ENCODE measurements at places on chromosomes 6 and 20. TPM values are rescaled to one million over a fixed set of nuclear protein-coding genes. Genes with fewer than 3 reads are reported as not detected.

- no peak overlapping the region for H3K4me3 ChIP-seq
- no peak overlapping the region for H3K27ac ChIP-seq
- no peaks in the 10 kb centered on the region for H3K36me3 ChIP-seq
- no peak for DNase-seq
- H3K27me3 ChIP-seq = no peaks in the 10 kb centered on the region
These were observed 218.6 kb upstream of the ZFP64 start for GRCh38 chr20:52410182-52410647.

- DNase-seq = no peak
- H3K4me3 ChIP-seq = no peak overlapping the region
- H3K27ac ChIP-seq = no peak overlapping the region
- H3K27me3 ChIP-seq = no peaks in the 10 kb centered on the region
- no peaks in the 10 kb centered on the region for H3K4me1 ChIP-seq
These were observed 238.0 kb upstream of the MAN1A1 start for GRCh38 chr6:119587537-119587936.

GRCh38 chr6:39313526-39314272 is 520 bp downstream of the KCNK17 start:
- H3K27ac ChIP-seq = no peak overlapping the region
- no peak for DNase-seq
- no peaks in the 10 kb centered on the region for H3K36me3 ChIP-seq
- H3K4me3 ChIP-seq = no peak overlapping the region
- H3K4me1 ChIP-seq = no peaks in the 10 kb centered on the region
- H3K27me3 ChIP-seq = peaks cover 7% of the 10 kb centered on the region

GRCh38 chr6:160394654-160395035 is 46.5 kb downstream of the SLC22A3 start:
- peak overlapping the region; percentile 81 for H3K27ac ChIP-seq
- 0 out of 2 replicates have a peak overlapping the region, but pooled peaks have one; percentile 5 for H3K4me3 ChIP-seq
- peak; percentile 22 for DNase-seq
- H3K36me3 ChIP-seq = peaks cover 5% of the 10 kb centered on the region
- peaks cover 49% of the 10 kb centered on the region for H3K4me1 ChIP-seq

GRCh38 chr6:132265451-132266097 is 135.7 kb downstream of the MOXD1 start:
- no peak for DNase-seq
- no peaks in the 10 kb centered on the region for H3K27me3 ChIP-seq
- no peaks in the 10 kb centered on the region for H3K4me1 ChIP-seq
- no peak overlapping the region for H3K27ac ChIP-seq
- no peaks in the 10 kb centered on the region for H3K36me3 ChIP-seq
- H3K4me3 ChIP-seq = no peak overlapping the region

- no peak overlapping the region for H3K27ac ChIP-seq
- DNase-seq = no peak
- H3K27me3 ChIP-seq = no peaks in the 10 kb centered on the region
- no peaks in the 10 kb centered on the region for H3K4me1 ChIP-seq
- no peaks in the 10 kb centered on the region for H3K36me3 ChIP-seq
These were observed 88.9 kb upstream of the FBXL4 start for GRCh38 chr6:99036672-99037071.

- no peaks in the 10 kb centered on the region for H3K4me1 ChIP-seq
- H3K4me3 ChIP-seq = no peak overlapping the region
- H3K27ac ChIP-seq = no peak overlapping the region
These were observed 271.0 kb downstream of the PACRG start for GRCh38 chr6:162998777-162999176.

DNA sequence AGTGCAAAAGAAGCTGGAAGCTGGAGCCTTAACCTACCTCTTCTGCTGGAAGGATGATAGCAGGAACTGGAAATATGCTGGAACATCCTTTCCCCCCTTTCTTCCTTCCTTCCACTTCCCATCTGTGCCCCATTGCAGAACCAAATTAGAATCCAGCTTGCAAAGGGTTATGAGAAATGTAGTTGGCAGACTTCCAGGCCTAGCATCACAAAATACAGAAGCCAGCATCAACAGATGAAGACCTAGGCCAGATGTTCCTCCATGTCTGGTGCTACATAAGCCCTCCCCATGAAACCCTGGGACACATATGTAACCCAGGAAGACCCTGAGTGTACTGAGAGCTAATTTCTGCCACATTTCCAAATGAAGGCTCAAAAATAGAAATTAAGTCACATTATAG is 40.0 kb upstream of the TFAP2B start:
- no peak overlapping the region for H3K4me3 ChIP-seq
- no peaks in the 10 kb centered on the region for H3K4me1 ChIP-seq
- no peak for DNase-seq
- H3K36me3 ChIP-seq = no peaks in the 10 kb centered on the region
- no peak overlapping the region for H3K27ac ChIP-seq

GRCh38 chr6:65680232-65680631 is 26.8 kb downstream of the EYS start:
- no peaks in the 10 kb centered on the region for H3K4me1 ChIP-seq
- no peaks in the 10 kb centered on the region for H3K36me3 ChIP-seq
- H3K27ac ChIP-seq = no peak overlapping the region
- H3K4me3 ChIP-seq = no peak overlapping the region
- H3K27me3 ChIP-seq = no peaks in the 10 kb centered on the region
- no peak for DNase-seq

GRCh38 chr20:2118783-2119182 is 17.2 kb downstream of the STK35 start:
- DNase-seq = no peak
- H3K36me3 ChIP-seq = peaks cover 53% of the 10 kb centered on the region
- no peaks in the 10 kb centered on the region for H3K4me1 ChIP-seq
- no peaks in the 10 kb centered on the region for H3K27me3 ChIP-seq
- H3K27ac ChIP-seq = no peak overlapping the region

DNA sequence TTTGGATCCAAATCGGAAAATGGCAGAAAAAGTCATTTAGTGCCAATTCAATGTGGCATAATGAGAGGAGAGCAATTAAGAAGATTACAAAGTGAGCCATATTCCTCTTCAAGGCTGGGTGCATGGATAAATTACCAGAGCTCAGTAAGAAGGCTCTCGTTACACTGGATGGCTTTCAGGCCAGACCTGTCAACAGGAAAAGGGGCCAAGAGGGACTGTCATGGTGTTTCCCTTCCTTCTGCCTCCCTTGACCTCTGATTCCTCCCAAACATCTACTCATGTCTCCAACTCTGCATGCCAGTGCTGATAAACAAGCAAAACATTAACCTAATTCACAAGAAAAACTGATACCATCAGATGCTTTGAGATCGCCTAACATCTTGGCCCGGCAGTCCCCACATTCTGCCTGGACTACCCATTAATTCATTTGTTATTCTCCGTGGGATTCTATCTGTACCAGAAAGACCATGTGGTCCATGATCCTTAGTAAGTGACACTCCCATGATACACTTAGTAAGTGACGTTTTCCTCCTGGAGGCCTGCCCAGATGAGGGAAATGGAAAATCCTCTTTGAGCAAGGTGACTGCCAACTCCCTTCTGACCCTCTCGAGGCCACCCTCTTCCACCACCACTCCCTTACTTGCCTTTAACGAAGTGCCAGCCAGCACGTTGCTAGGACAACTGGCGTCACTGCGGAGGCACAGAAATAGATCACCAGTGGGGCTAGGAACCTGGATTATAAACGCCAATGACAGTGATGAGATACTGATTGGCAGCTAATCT is 239.2 kb downstream of the GMPR start:
- H3K36me3 ChIP-seq = peaks cover 2% of the 10 kb centered on the region
- DNase-seq = no peak
- H3K4me1 ChIP-seq = peaks cover 16% of the 10 kb centered on the region

DNA sequence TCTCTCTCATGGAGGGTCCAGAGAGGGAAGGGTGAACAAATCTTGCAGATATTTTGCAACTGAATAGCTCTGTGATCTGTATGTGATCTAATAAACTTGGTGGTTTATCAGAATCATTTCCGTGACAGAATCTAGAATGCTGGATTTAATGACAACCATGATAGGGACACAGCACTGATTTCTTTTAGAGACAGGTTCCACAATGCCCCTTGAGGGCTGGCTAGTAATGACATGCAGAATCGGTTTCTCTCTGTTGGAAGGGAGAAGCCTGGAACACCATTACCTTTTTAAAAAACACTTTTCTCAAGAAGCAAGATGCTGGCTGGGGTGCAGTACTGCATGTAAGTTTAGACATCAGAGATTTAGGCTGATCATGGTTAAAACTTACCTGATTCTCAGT is 313.4 kb downstream of the CDH26 start:
- H3K36me3 ChIP-seq = no peaks in the 10 kb centered on the region
- no peaks in the 10 kb centered on the region for H3K27me3 ChIP-seq
- DNase-seq = no peak
- no peaks in the 10 kb centered on the region for H3K4me1 ChIP-seq

- no peaks in the 10 kb centered on the region for H3K27me3 ChIP-seq
- no peak overlapping the region for H3K4me3 ChIP-seq
- no peak overlapping the region for H3K27ac ChIP-seq
- DNase-seq = no peak
- H3K36me3 ChIP-seq = no peaks in the 10 kb centered on the region
These were observed 6.1 kb upstream of the ZMYND8 start for GRCh38 chr20:47362361-47363219.

The HLA-DPA1 gene
- not detected for polyA plus RNA-seq

The VARS1 gene
- polyA plus RNA-seq = 14.7 TPM

The TRIM10 gene
- polyA plus RNA-seq = 6.8 TPM

The ARFRP1 gene
- 42.8 TPM for polyA plus RNA-seq

The LRRN4 gene
- polyA plus RNA-seq = 0.10 TPM

The BTN1A1 gene
- 0.12 TPM for polyA plus RNA-seq

The LINC00237 gene
- not detected for polyA plus RNA-seq
